Ascending aorta (tissue), 2 donors: ENCODE measurements at places on chromosomes 3 and 15.

GRCh38 chr3:44987332-44987731, 11.3 kb downstream of the EXOSC7 start:
- no peak for DNase-seq

GRCh38 chr15:33104212-33104611, 90.3 kb downstream of the FMN1 start:
- no peak for DNase-seq

GRCh38 chr3:28286595-28286994, 45.2 kb downstream of the CMC1 start:
- no peak for DNase-seq

- DNase-seq, result no peak
Observed at GRCh38 chr15:60793656-60794055, 314.7 kb upstream of the ICE2 start.

DNA sequence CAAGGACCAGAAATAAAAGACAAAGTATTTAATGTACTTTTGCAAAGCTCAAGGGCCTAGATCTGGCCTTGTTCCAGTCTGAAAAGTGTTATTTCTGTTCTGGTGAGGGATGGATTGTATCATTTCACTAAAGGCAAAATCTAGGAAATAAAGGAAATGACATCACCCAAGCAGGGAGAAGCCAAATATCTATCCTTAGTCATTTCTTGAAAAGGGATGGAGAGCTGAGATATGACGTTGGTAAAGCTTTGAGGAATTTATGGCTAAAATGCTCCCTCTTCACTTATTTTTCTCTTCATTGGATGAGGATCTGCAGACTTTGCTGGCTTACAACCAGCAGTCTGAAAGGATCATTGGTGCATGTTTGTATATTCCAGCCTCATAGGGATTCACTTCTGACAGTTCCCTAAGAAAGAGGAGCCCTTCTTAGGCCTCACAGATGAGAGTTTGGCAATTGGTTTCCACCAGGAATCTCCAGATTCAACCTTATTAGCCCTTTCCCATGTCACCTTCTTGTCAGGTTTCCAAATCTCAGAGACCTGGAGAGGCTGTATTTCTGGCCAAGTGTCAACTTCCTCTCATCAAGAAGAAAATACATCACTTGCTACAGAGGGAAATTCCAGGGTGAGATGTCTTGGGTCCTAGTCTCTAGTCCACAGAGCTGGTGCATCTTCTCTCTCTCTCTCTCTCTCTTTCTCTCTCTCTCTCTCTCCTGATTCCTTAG, 93.7 kb upstream of the BOC start:
- DNase-seq, result no peak

DNA sequence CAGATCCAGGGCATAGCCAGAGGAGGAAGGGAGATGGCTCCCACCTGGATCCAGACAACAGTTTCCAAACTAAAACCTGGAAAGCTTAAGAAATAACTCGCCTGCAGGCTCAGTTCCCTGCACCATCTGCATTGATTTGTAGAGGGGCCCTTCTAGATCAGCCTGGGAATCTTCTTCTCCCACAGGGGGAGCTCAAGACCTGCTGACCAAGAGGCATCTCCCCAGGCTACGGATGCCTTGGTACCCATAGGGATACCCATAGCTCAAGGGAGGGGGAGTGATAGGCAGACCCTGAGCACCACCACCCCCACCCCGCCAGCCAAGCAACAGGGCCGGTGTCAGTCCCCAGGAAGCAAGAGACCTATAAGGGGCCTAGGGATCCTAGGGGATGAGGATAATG, 28.0 kb upstream of the DCLK3 start:
- no peak for DNase-seq

- no peak for DNase-seq
Observed at GRCh38 chr3:155194973-155195957, 98.2 kb downstream of the STRIT1 start.

DNA sequence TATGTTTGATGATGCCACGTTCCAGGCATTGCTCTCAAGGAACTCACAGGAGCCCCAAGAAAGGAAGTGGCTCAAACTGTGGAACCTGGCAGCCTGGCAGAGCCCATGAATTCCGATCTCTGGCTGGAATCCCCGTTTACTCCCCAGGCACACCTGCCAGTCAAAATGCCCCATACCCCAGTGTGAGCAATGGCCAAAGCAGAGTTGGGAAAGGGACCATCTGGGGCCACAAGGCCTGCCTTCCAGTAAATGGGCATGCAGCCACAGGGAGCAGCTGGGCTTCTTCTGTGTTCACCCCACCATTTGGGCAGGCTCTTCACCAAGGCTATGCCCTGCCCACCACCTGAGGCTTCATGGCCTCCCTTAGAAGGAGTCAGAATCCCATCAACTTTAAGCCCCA, 257.0 kb upstream of the GOLGA6L4 start:
- no peak for DNase-seq

- DNase-seq, result no peak
Observed at GRCh38 chr3:153970741-153971347, 150.3 kb upstream of the ARHGEF26 start.

DNA sequence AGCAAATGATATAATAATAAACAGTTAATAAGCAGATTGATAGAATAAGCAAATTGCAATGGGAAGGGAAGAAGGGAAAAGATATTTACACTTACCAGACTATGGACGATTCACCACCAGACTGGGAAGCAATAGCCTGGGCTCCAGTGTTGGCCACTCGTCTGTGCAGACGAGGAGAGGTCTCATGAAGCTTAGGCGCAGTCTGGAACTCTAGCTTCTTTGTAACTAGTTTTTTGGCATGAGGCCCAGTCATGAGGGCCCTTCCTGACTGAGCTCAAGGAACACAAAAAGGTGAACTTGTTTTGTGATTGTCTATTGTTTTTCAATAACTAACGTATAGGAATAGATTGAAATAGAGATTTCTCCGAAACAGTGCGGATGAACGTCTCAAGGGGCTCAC, 63.3 kb upstream of the GATM start:
- no peak for DNase-seq

GRCh38 chr3:5220193-5220592, 32.7 kb downstream of the EDEM1 start:
- no peak for DNase-seq

GRCh38 chr3:46632792-46633191, 20.5 kb downstream of the FAM240A start:
- DNase-seq, result no peak

- DNase-seq, result no peak
Observed at GRCh38 chr3:115814778-115815380, 191.6 kb downstream of the GAP43 start.

- DNase-seq, result no peak
Observed at GRCh38 chr3:62210011-62210410, 163.3 kb downstream of the FEZF2 start.

- DNase-seq, result no peak
Observed at GRCh38 chr3:193317682-193318300, 60.8 kb downstream of the ATP13A5 start.

GRCh38 chr3:5036392-5036766, 57.1 kb downstream of the BHLHE40 start:
- no peak for DNase-seq

DNA sequence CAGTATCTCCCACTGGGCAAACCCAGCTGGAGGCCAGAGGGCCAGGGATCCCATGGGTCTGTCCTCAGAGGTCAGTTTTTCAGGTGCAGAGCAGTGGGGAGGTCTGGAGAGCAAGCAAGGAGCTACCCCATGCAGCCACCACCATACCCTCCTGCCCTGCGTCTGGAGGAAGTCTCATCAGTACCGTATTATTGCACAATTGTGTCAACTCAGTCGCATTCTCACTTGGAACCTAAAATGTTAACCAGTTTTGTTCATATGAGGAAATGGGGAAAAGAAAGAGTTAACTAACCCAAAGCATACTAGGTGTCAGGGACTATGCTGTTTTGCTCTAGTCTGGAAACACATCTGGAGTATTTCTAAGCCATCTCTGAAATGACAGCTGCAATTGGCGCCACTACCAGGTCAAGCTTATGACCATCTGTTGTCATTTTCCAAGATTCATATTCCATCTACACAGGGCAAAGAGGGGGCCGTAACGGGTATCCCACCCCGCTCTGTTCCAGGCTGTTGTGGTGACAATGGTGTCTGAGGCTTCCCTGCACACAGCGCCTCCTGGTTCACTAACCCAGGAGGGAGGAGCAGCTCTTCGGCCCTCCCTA, 16.9 kb upstream of the APBA2 start:
- DNase-seq, result no peak

DNA sequence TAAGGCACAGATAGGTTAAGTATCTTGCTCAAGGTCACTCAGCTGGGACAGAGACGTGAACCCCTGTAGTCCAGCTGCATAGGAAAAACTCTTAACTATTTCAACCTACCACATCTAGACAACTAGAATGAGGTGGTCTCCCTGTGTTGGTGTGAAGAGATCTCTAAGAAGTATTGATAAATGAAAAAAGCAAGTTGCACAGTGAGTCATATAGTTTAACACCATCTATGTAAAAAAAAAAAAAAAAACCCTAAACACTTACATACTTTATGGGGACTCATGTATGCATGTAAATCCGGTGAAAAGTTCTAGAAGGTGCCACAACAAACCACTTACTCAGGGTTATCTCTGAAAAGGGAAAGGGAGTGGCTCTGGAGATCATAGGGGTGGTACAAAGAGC, 185.5 kb downstream of the SATB1 start:
- DNase-seq, result no peak

DNA sequence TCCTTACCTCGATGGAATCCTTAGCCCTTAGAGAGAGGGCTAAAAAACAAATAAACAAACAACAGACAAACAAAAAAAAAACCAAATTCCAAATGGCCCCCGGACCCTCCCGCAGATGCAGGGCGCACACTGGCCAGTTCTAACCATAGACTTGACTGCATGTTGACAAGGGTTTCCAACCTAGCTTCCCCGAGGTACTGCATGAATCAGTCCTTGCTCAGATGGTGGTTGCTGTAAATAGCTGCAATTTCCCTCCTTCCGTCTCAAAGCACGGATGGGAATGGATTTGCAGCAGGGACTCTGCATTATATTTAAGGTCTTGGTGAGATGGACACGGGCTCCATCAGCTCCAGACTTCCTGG, 162.8 kb downstream of the CD47 start:
- no peak for DNase-seq

GRCh38 chr3:130811557-130811956, 64.9 kb upstream of the PIK3R4 start:
- no peak for DNase-seq

DNA sequence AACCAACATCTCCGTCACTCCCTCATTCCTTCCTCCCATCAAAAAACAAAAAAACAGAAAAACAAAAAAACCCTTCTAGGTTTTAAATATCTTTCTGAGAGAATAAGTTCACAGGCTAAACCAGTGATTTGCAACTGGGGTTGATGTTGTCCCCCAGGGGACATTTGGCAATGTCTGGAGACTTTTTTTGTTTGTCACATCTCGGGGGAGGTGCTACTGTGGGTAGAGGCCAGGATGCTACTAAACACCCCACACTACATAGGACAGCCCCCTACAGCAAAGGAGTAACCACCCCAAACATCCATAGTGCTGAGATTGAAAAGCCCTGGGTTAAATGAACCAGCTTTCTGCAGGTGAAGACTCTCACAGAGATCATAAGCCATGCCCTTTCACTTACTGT, 17.0 kb upstream of the PROK2 start:
- DNase-seq, result no peak

DNA sequence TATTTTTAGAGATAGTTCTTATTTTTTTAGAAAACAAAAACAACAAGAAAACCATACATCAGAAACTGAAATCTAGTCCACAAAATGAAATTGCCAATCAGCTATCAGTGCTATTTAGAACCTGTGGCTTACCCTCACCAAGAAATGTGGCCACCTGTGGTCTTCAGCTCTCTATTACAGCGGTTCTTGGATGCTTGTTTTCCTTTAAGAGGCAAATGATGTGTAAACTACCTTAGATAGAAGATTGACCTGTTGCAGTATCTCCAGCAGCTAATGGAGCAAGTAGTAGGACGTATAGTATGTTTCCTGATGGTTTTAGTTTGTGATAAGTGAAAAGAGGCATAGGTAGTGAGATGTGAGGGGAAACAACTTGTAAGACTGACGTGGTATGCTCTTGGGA, 21.2 kb downstream of the TFG start:
- DNase-seq, result no peak
